ENCODE measurements at places on chromosomes 3 and 15. TPM values are rescaled to one million over a fixed set of nuclear protein-coding genes. Genes with fewer than 3 reads are reported as not detected.

The POLG gene
- total RNA-seq, result 30.5 TPM

The NTRK3 gene
- total RNA-seq, result not detected

The PPP2R3A gene
- 2.8 TPM for total RNA-seq

The SLTM gene
- 114 TPM for total RNA-seq

The DLEC1 gene
- total RNA-seq, result not detected

The BCL2A1 gene
- not detected for total RNA-seq

The MST1R gene
- total RNA-seq, result 0.82 TPM

The RTP2 gene
- not detected for total RNA-seq

The ATP10A gene
- 0.03 TPM for total RNA-seq

The GOLGA8G gene
- total RNA-seq, result not detected

The BMF gene
- total RNA-seq, result 0.32 TPM

DNA sequence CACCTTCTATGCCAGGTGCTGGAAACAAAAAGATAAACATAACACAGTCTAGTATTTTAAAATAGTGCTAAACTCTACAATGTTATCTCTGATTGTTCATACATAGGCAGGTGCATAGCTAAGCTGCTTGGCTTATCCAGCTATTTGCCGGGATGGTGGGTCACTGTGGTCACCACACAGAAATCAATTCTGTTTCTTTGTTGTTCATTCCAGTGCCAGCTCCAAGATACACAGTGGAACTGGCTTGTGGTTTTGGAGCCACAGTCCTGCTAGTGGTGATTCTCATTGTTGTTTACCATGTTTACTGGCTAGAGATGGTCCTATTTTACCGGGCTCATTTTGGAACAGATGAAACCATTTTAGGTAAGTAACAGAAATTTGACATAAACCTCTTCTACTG lies 130.2 kb downstream of the IL1RAP start:
- DNase-seq, result no peak

GRCh38 chr15:99487337-99487730 lies 78.5 kb upstream of the MEF2A start:
- no peak for DNase-seq

DNA sequence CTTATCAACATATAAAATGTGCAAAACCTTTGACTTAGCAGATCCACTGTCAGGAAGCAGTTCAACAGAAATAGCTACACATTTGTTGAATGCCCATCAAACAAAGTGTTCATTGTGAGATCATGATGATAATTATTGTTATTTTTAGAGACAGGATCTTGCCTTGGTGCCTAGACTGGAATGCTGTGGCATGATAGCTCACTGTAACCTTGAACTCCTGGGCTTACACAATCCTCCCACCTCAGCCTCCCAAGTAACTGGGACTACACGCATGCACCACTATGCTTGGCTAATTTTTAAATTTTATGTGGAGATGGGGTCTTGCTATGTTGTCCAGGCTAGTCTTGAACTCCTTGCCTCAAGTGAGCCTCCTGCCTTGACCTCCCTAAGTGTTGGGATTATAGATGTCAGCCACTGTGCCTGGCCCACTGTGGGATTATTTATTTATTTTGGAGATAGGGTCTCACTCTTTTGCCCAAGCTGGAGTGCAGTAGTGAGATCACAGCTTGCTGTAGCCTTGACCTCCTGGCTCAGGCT lies 8.8 kb downstream of the MAP2K5 start:
- DNase-seq, result no peak

- DNase-seq, result no peak
Observed at GRCh38 chr3:183375337-183375736, 53.1 kb downstream of the MCF2L2 start.

GRCh38 chr3:152706991-152707713 lies 127.8 kb upstream of the P2RY1 start:
- no peak for DNase-seq

DNA sequence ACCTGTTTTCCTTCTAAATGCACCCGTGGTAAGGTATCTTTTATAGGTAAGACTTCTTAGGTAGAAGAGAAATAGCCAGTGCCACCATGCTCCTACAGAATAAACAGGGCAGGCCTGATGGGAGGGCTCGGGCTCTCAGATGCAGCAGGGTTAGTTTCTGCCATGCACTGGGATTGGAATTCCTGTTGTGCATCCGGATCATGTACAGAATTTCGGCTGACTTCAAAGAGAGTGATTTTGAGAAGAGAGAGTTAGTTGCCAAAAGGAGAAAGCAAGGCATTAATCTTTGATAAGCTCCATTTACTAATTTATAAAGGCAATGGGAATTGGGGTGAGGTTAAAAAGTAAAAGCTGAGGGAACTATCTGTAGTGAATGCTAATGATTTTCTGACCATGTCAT lies 211.2 kb downstream of the WDR72 start:
- DNase-seq, result no peak

- DNase-seq, result no peak
Observed at GRCh38 chr3:87179642-87180041, 47.5 kb upstream of the CHMP2B start.

- no peak for DNase-seq
Observed at GRCh38 chr3:31322460-31322859, 210.3 kb upstream of the STT3B start.

GRCh38 chr3:156246961-156247725 lies 126.8 kb downstream of the KCNAB1 start:
- no peak for DNase-seq

DNA sequence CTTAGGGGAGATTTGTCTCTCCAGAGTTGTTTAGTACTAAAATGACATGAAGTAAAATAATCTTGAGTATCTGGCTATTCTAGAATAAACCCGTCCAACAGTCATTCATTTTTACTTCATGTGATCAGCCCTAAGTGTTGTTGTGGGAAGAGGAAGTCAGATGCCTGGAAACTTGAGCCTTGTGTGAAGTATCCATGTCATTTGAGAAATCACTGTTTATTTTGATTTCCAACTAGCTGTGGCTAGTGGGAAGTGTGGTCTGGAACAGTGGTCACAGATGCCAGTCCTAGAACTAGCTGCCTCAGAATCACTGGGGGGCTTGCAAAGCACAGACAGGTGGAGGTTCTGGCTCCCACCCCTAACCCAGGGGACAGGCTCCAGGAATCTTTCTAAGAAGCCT lies 77.7 kb upstream of the LIMD1 start:
- DNase-seq, result no peak

GRCh38 chr3:50365842-50366220 lies 6.5 kb upstream of the TMEM115 start:
- DNase-seq, result no peak

GRCh38 chr3:18808429-18808828 lies 339.9 kb upstream of the KCNH8 start:
- DNase-seq, result no peak

- no peak for DNase-seq
Observed at GRCh38 chr3:13194285-13195209, 121.3 kb upstream of the IQSEC1 start.

GRCh38 chr15:74897300-74897701 lies 7.5 kb downstream of the MPI start:
- no peak for DNase-seq

DNA sequence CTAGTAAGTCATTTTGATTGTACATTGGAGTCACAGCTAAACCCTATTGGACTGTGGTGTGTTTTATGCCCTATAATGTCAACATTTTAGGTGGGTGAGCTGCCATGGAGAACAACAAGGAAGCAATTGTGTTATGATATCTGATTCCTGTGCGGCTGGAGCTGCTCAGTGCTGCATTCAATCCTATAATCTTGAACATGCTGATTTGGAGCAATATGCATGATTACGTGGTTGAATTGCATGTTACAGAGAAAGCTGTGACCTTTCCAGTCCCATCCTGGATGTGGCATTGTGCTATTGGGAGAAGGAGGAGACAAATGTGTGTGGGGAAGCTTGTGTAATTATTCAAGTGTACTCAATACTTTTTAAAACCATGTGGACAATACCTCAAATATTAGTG lies 20.1 kb upstream of the C3orf49 start:
- no peak for DNase-seq

GRCh38 chr3:49161197-49161596 lies 4.9 kb downstream of the CCDC71 start:
- DNase-seq, result no peak

DNA sequence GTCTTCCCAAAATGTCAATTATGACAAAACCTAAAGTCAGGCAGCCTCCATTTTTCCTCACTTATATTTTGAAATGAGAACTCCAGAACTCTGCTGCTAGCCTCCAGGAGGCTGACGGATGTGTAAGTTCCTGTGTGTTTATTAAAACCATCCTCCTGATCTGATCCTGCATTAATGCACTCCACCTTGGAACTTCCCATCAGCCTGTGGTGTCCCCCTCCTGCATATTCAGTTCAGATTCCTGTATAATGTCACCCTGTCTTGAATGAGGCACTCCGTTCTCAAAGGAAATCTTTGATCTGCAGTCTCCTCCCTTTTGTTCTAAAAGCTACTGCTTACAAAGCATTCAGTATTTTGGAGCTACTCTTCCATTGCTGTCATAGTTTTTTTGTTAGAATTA lies 318.2 kb upstream of the ONECUT1 start:
- no peak for DNase-seq

Measured in NCI-H460 (cell line).